NCI-H460 (cell line): ENCODE measurements at places on chromosomes 6 and 20. TPM values are rescaled to one million over a fixed set of nuclear protein-coding genes. Genes with fewer than 3 reads are reported as not detected.

SSTR4 gene
- total RNA-seq, result not detected in 2 replicates

MCCD1 gene
- not detected in 2 replicates for total RNA-seq

ASIP gene
- total RNA-seq, result not detected in 2 replicates

TMC2 gene
- not detected in 2 replicates for total RNA-seq

CTAGE9 gene
- not detected in 2 replicates for total RNA-seq

ZKSCAN4 gene
- total RNA-seq, result 2.6 and 3.4 TPM in 2 replicates

ZSCAN23 gene
- total RNA-seq, result not detected in 2 replicates

BPI gene
- total RNA-seq, result not detected in 2 replicates

CPXM1 gene
- not detected in 2 replicates for total RNA-seq

LRRC73 gene
- 0.25 and 0.26 TPM in 2 replicates for total RNA-seq

MMS22L gene
- total RNA-seq, result 13.4 and 13.9 TPM in 2 replicates

CAGE1 gene
- not detected in 2 replicates for total RNA-seq

DNA sequence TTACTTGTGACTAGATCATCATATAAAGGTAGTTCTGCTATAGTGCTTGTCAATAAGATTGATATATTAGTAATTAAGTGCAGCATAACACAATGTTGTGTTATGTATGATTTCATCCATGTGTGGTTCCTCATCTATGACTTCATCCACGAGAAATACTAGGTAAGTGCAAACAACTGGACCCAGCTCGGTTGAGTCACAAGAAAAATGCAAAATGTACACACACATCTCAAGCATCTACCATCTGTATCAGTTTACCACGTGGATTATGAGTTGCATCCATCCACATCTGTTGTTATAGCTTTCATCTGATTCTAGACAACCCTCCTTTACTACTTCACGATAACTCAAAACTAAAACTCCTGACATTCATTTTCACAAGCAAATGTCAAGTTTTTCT, 517.0 kb upstream of the CITED2 start:
- no peak for DNase-seq

GRCh38 chr6:18121580-18122127, 823 bp downstream of the NHLRC1 start:
- DNase-seq, result no peak

DNA sequence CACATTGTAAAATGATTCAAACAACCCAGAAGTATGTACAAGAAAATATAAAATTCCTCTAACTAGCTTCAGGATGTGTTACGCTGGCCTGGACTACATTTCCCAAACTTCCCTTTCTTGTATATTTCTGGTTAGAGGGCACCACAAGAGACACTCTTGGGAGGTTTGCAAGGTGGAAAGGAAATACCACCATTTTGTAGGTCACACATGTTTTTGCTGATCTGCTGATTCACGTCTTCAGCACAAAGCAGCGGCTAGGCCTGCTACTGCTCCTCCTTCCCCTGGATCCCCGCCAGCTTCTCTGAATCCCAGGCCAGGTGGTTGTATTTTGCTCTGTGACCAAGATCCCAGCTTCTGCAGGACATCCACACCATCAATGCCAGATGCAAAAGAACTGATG, 104.2 kb downstream of the AGPAT4 start:
- DNase-seq, result no peak

- DNase-seq, result no peak
Observed at GRCh38 chr20:5150226-5151076, 23.6 kb downstream of the CDS2 start.

DNA sequence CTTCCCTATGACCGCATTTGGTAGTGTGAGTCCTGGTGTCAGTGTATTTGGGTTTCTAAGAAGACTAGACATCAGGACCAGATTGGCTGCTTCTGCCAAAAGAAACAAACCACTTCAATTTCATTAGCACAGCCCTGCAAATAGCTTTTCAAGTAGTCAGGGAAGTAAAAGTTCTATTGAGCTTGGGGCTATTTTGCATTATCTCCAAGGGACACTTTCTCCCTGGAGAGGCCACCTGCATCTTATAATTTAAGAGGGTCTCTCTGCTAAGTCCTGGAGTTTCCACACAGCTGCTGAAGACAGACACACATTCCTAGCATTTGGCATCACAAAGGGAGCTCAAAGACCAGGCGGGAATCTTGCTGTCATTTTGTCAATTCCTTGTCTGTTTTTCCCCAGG, 141.2 kb downstream of the BMP2 start:
- no peak for DNase-seq

DNA sequence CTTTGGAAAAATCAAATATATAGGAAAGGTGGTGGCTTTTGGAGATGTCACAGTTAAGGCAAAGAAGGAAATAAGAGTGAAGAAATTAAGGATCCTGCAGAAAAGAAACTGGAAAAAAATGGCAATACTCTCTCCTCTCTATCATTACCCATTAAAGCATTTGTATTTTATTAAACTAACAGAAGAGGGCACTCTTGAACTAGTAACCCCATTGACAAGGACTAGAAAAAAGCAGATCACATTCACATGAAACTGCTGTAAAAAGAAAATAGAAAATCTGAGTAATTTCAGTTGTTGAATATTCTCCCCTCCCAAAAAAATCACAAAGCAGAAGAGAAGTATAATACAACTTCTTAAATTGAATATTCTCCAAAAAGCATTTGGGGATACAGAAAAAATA, 104.1 kb upstream of the SLC35B3 start:
- DNase-seq, result peak; percentile 35

DNA sequence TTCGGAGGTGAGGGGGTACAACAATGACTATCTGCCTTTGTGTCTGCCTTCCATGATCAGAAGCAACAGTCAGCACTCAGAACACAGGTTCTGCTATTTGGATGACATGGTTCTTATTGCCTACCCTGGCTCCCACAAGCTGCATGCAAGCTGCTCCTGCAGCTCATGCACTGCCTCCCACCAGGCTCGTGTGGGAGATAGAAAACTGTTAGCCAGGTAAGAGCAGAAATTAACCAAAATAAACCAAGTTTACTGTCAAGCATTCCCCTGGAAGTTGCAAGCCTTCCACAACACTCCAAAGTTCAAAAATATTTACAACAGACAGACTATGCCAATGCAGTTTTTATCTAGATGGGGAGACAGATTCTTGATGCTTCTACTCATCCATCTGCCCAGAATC, 31.0 kb downstream of the OPRM1 start:
- no peak for DNase-seq

DNA sequence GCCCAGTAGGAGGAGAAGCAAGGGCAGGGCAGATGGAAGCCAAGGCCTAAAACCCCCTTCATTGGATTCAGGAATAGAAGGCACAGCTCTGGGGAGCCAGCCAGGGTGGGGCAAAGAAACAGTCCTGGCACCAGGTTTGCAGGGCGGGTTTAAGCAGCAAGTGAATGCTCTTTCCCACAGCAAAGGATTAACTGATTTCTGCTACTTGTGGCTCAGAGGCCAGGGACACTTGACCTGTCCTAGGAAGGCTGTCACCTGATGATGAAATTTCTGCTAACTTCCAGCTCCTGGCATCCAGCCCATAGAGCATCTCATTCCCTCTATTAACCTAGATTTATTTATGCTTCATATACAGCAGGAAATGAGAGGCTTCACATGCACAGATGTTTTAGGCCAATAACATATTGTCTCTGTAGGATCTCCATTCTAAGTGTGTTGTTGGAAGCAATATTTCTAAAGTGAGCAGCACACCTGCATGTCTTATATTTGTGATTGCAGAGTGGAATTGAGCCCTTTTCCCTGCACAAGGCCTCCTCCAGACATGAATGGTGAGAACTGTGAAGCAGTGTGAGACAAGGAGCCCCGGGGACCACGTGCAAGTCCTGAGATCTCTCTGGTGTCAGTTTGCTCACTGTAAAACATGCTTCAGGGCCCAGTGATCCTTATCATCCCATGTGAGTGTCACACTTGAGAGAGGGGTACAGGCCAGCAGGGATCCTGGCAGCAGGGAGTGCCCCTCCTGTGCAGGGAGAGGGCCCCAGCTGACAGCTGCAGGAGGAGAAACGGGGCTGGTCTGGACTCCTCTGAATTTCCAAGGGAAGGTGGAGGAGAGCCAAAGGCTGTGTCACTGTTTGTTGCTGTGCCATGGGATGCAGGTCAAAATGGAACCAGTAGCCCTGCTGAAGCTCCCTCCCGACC, 41.1 kb upstream of the CST5 start:
- no peak for DNase-seq

- peak; percentile 98 for DNase-seq
Observed at GRCh38 chr6:137823826-137824555, 43.1 kb upstream of the TNFAIP3 start.

GRCh38 chr6:108452711-108453195, 108.0 kb upstream of the FOXO3 start:
- DNase-seq, result no peak

- DNase-seq, result no peak
Observed at GRCh38 chr6:144319211-144319610, 34.1 kb downstream of the UTRN start.

GRCh38 chr6:7673063-7673536, 52.8 kb upstream of the BMP6 start:
- no peak for DNase-seq

DNA sequence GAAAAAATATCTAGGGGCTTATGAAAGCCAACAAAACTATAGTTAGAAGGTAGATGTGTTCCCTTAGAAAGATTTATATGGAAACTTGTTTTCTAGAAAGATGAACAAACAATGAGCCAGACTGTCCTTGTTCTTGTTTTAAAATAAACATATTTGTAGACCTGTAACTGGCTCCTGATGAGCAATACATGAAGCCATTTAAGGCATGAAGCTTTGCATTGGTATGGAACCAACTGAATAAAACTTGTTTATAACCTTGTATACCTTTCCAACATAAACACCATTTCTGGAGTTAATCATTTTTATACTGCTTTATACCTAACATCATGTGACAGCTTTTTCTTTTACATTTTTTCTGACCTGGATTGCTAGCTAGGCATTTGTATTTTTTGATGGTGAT, 247.8 kb downstream of the PRL start:
- no peak for DNase-seq

GRCh38 chr6:17099401-17100059, 2.3 kb upstream of the STMND1 start:
- DNase-seq, result no peak

DNA sequence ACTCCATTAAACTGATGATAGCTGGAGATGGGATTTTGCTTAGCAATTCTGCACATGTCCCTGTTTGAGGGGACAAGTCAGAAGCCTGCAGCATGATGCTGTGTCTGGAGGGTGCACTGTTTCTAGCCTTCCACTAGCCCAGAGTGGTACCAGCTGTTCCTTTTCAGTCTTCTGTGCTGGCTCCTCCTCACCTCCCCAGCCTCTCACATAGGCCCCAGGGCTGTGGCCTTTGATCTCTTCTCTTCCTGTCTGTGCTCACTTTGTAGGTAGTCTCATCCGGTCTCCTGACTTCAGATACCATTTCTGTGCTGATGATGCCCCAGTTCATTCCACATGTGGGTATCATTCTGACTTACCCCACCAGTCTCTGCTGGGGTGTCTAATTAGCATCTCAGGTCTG, 126.3 kb downstream of the HIVEP1 start:
- DNase-seq, result no peak

DNA sequence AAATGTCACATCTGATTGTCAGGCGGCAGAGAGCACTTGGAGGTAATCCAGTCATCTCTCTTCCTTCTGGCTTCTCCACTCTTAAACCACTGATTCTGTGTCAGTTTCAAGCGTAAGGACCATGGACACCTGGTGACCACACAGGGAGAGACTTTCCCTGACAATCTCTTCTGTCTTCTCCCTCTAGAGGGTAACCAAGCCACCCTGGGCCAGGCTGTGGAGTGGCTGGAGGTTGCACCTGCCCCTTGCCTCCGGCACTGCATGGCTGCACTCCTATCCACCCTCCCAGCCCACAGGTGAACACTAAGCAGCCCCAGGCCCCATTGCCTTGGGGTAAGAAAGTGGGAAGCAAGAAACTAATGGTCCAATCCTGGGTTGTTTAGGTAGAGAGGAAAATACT, 78.7 kb downstream of the BFSP1 start:
- DNase-seq, result no peak

GRCh38 chr6:83273596-83273995, 80.4 kb downstream of the RWDD2A start:
- no peak for DNase-seq

- no peak for DNase-seq
Observed at GRCh38 chr6:12916006-12916405, 199.4 kb downstream of the PHACTR1 start.

DNA sequence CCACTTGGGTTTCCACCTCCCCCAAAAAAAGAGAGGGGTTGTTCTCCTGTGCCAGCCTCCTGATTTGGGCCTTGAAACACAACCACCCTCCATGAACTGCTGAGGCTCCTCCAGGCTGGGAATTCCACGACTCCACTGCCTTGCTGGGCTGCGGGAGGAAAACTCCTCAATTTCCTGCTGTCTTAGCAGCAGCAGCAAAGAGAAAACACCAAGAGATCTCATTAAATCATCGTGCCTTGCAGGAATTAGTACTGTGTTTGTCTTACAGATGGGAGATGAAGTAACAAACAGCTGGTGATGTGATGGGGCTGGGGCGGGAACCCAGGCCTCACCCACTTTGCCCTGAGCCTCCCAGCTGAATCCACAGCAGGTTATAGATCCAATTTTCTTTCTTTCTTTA, 29.0 kb downstream of the BPIFB1 start:
- no peak for DNase-seq

DNA sequence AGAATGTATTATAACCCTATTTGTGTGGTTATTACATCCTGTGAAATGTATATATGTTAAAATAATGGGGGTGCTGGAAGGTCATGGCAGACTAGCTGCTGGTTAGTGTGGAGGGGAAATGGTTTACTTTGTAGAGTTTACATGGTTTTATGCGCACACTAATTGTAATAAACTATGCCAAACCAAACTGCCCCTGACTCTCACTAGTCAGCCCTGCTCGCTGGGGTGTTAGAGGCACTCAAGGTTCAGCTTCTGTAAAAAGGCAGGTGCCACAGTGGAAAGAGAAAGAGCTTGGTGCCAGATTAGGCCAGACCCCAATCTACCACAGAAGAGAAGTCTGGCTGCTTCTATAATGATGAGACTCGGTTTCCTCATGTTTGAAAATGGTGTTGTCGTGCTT, 52.7 kb downstream of the GOPC start:
- DNase-seq, result no peak

DNA sequence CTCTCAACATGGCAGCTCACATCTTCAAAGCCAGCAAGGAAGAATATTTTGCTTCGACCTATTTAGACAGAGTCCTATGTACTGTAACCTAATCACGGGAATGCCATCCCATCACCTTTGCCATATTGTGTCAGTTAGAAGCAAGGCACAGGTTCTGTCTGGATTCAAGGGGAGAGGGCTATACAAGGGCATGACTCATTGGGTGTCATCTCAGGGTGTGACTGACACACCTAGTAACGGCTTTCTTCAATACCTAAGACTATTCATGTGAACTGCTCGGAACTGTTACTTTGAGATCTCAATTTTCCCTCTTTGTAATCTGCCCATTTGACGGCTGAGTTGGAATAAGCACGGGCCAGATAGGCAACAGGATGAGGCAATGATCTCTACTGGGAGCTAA, 135.6 kb upstream of the HDGFL1 start:
- DNase-seq, result no peak

- DNase-seq, result peak; percentile 52
Observed at GRCh38 chr6:100001915-100002388, 7.9 kb upstream of the MCHR2 start.

DNA sequence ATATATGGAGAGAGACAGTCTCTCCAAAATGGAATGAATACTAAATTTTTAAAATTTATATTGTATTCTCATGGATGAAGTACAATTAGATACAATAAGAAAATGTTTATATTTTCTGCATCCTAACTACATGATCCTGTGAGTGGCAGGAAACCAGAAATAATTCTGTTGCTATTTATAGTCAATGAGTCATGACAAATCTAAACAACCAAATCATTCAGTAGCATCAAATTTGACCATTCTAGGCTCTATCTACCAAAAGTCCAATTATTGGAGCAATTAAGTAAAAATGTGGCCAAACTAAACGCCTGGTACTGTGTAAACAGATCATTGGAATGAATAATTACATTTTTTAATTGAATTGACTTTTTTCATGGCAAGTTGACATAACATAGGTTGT, 959.8 kb downstream of the EPHA7 start:
- no peak for DNase-seq
